ENCODE measurements at places on chromosomes 6 and 20.

DNA sequence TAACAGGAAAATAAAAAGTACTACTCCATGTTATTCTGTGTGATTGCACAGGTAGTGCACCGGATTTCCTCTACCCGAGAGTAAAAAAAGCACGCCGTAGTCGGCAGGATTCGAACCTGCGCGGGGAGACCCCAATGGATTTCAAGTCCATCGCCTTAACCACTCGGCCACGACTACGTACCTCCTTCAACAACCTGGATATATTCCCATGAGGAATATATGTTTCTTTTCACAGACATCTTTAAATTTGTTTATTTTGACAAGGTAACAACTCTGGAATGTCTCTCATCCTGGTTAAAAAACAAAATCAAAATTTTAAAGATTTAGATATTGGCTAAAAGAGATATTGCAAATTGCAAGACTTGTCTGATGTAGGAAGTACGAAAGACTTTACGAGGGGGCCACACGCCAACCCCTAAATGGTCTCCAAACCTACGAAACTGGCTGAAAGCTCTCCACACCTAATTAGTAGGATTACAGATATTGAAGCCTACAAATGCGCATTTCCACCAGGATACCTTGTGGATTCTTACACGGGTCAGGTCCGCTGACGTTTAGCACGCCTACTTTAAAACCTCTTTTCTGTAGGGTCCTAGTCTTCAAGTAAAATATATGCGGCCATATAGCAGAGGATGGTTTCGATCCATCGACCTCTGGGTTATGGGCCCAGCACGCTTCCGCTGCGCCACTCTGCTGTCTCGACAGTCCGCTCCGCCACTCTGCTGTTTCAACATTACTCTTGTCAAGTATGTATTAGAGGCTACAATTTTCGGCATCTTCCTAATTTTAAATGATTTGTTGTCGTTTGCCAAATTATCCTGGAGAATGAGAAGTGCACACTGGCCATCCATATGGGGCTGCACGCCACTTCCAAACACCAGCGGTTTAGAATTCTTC lies 52.2 kb upstream of the BTN3A2 start:
- DNase-seq, result peak; percentile 83

- DNase-seq, result no peak
Observed at GRCh38 chr6:168533414-168533813, 92.4 kb downstream of the SMOC2 start.

- no peak for DNase-seq
Observed at GRCh38 chr20:23877524-23877923, 2.0 kb downstream of the CST5 start.

GRCh38 chr6:10140824-10141223 lies 274.1 kb downstream of the TFAP2A start:
- no peak for DNase-seq

- no peak for DNase-seq
Observed at GRCh38 chr6:85195243-85195642, 254.6 kb upstream of the NT5E start.

GRCh38 chr6:126724821-126725220 lies 384.9 kb downstream of the CENPW start:
- no peak for DNase-seq

Measured in activated CD4-positive, alpha-beta T cell treated with anti-CD3 and anti-CD28 coated beads for 24 hours (primary cell).